ENCODE measurements at places on chromosomes 5 and 9. TPM values are rescaled to one million over a fixed set of nuclear protein-coding genes. Genes with fewer than 3 reads are reported as not detected.

The BSPRY gene
- total RNA-seq, result 11.2 TPM

The DMXL1 gene
- 44.3 TPM for total RNA-seq

The LRRC70 gene
- total RNA-seq, result 1.1 TPM

The SHC3 gene
- total RNA-seq, result 12.7 TPM

The ZNG1A gene
- 20.3 TPM for total RNA-seq

The LECT2 gene
- total RNA-seq, result not detected

The SLC36A3 gene
- total RNA-seq, result not detected

The CEMIP2 gene
- total RNA-seq, result 93.5 TPM

The CHSY3 gene
- total RNA-seq, result 5.8 TPM

The TMEM141 gene
- total RNA-seq, result 76.6 TPM

The INSL4 gene
- total RNA-seq, result not detected

The CDH6 gene
- 9.3 TPM for total RNA-seq

The C9orf153 gene
- not detected for total RNA-seq

The SLC1A3 gene
- 27.5 TPM for total RNA-seq

The LHX3 gene
- not detected for total RNA-seq

The CSF1R gene
- total RNA-seq, result 52.8 TPM

The ROPN1L gene
- total RNA-seq, result 0.50 TPM

The RGS7BP gene
- total RNA-seq, result 1.6 TPM

Measured in left lung (tissue), 14 donors.